ENCODE measurements at places on chromosomes 16 and 17. TPM values are rescaled to one million over a fixed set of nuclear protein-coding genes. Genes with fewer than 3 reads are reported as not detected.

ZDHHC7 gene
- total RNA-seq, result 29.1 TPM

TRPV3 gene
- 0.92 TPM for total RNA-seq

RNU2-1 gene
- total RNA-seq, result 5,483 TPM

PDILT gene
- not detected for total RNA-seq

SLFN13 gene
- total RNA-seq, result 41.9 TPM

RCVRN gene
- total RNA-seq, result not detected

BEAN1 gene
- not detected for total RNA-seq

KRTAP4-4 gene
- total RNA-seq, result not detected

RASD1 gene
- total RNA-seq, result 4.9 TPM

PRPSAP2 gene
- 76.4 TPM for total RNA-seq

HP gene
- total RNA-seq, result not detected

RDM1 gene
- total RNA-seq, result 4.5 TPM

WNT3 gene
- total RNA-seq, result not detected

GSDMA gene
- 0.53 TPM for total RNA-seq

ARHGAP44 gene
- 0.21 TPM for total RNA-seq

TADA2A gene
- total RNA-seq, result 34.6 TPM

BFAR gene
- total RNA-seq, result 55.7 TPM

ITGB3 gene
- total RNA-seq, result not detected

CHST4 gene
- not detected for total RNA-seq

GAS2L2 gene
- total RNA-seq, result not detected

ACSM5 gene
- total RNA-seq, result not detected

GUCY2D gene
- not detected for total RNA-seq

ASPHD1 gene
- 2.2 TPM for total RNA-seq

NPIPB6 gene
- 2.6 TPM for total RNA-seq

ZNF597 gene
- 1.8 TPM for total RNA-seq

LONP2 gene
- total RNA-seq, result 49.7 TPM

EPN3 gene
- not detected for total RNA-seq

KRT40 gene
- total RNA-seq, result not detected

NAGS gene
- 0.28 TPM for total RNA-seq

ASB16 gene
- total RNA-seq, result 0.59 TPM

DNAI2 gene
- 0.55 TPM for total RNA-seq

KRT24 gene
- not detected for total RNA-seq

DYNC1LI2 gene
- total RNA-seq, result 54.6 TPM

GPRC5C gene
- total RNA-seq, result 0.89 TPM

KRT32 gene
- total RNA-seq, result not detected

ABCA9 gene
- not detected for total RNA-seq

ELMO3 gene
- 7.1 TPM for total RNA-seq

LITAFD gene
- total RNA-seq, result not detected

KIFC3 gene
- 0.52 TPM for total RNA-seq

COASY gene
- 91.6 TPM for total RNA-seq

NXPH3 gene
- total RNA-seq, result 0.25 TPM

SYNGR3 gene
- total RNA-seq, result 21.3 TPM

TMEM208 gene
- 53.8 TPM for total RNA-seq

CCDC144A gene
- 2.0 TPM for total RNA-seq

ZG16 gene
- total RNA-seq, result not detected

KRT20 gene
- not detected for total RNA-seq

SMIM22 gene
- total RNA-seq, result not detected

RNF213 gene
- 297 TPM for total RNA-seq

C17orf113 gene
- total RNA-seq, result 0.21 TPM

C1QBP gene
- total RNA-seq, result 372 TPM

NPIPA5 gene
- 16.0 TPM for total RNA-seq

CDRT4 gene
- total RNA-seq, result 8.0 TPM

SULT1A4 gene
- total RNA-seq, result 3.1 TPM

EPX gene
- total RNA-seq, result not detected

AIPL1 gene
- not detected for total RNA-seq
